Stimulated activated CD4-positive, alpha-beta T cell treated with anti-CD3 and anti-CD28 coated beads, Interleukin-2, amount 100 ng/mL, for 48 hours (primary cell): ENCODE measurements at places on chromosomes 7 and 10.

DNA sequence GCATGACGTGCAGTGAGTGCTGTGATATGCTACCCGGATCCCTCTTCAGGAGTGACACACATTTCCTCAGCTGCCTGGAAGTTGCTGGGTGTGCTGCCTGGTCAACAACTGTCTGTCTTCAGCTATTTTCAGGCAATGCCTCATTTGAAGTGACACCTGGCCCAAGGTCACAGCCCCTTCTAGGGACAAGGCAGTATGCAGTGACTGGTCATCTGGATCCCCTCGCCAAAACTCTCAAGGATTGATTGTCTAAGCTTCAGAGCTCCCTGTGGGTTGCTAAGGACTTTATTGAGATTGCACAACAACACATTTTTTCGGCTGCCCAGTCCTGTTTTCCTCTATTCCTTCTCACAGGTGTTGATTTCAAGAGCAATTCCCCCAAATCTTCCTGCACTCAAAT is 108.8 kb downstream of the GNAI1 start:
- DNase-seq, result no peak

GRCh38 chr10:132062116-132062515 is 3.6 kb upstream of the JAKMIP3 start:
- no peak for DNase-seq

DNA sequence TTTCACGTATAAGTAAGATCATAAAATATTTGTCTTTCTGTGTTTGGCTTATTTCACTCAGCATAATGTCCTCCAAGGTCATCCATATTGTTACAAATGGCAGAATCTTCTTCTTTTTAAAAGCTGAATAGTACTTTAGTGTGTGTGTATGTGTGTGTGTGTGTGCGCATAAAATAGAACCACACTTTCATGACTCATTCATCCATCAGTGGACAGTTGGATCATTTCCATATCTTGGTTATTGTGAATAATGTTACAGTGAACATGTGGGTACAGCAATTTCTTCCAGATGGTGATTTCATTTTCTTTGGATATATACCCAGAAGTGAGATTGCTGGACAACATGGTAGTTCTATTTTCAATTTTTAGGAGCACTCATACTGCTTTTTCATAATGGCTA is 622.4 kb downstream of the NRG3 start:
- no peak for DNase-seq

DNA sequence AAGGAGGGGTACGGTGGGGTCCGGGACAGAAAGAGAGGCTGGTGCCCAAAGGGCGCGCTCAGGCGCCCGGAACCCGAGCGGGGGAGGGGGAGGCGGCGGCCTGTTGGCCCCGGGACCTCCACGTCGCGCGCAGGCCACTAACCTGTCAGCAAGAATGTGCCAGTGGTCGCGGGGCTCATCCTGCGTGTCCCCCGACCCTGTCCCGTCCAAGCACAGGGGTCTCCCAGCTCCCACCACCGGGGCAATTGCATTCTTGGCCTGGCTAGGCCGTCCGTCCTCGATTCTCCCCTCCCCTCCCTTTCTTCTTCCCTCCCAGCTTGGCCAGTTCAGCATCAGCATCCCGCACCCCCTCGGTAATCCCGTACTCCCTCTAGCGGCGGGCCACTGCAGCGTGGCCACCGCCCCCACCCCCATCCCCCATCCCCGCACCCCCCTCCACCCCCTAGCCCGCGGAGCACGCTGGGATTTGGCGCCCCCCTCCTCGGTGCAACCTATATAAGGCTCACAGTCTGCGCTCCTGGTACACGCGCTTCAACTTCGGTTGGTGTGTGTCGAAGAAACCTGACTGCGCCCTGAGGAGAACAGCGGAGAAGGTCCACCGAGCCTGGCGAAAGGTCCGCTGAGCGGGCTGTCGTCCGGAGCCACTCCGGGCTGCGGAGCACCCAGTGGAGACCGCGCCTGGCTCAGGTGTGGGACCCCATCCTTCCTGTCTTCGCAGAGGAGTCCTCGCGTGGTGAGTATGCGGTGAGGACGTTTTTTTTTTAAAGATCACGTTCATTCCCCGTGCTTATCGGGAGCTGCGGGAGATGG is at the start of gene SGCE:
Gene SGCE (minus strand): TSS at position 286 of the 810 bp plus-strand sequence. CDS start 35 bp downstream, at position 251.
- DNase-seq, result peak; percentile 59

- DNase-seq, result no peak
These were observed 18.7 kb upstream of the PRKAG2 start for GRCh38 chr7:151895631-151896031.

GRCh38 chr7:98120559-98120958 is 13.9 kb downstream of the LMTK2 start:
- DNase-seq, result no peak

DNA sequence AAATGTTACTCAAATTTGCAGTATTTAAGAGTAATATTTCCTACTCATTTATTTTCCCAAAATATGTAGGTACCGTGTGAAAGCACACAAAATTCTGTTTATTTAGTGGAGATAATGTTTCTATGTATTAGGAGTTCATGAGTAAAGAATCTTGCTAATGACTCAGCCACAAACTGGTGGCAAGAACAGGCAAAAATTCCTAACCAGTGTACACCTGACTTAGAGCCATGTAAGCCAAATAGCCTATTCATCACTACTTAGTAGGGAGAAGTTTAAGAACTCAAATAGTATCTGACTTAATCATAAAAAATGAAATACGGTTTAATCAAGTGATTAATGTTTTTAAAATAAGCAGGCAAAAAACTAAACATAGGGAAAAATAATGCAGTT is 169.0 kb downstream of the SRPK2 start:
- DNase-seq, result no peak

GRCh38 chr10:112716924-112717413 is 233.1 kb upstream of the TCF7L2 start:
- no peak for DNase-seq

DNA sequence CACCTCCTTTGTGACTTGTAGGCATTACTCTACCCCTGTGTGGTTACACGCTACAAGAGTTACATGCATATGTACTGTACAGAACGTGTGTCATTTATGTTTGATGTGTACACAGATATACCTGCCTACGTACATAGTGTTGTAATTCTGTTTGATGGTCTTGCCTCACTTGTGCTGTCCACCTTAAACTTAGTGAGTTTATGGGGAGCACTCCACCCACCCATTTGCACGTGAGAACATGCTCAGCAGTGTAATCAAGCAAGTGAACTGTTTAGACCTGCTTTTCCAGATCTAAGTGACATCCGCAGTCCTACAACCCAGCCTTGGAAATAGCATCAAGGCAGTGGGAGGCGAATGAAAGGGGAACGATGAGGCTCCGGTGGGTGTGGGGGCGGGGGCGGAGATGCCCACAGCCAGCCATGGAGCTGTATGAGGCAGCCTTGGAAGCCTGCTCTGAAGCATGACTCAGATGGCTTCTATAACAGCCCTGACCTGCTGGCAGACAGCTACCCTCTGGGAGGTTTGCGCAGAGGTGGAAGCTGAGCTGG is 52.1 kb downstream of the SUFU start:
- no peak for DNase-seq

GRCh38 chr10:4347397-4347796 is 478.6 kb upstream of the AKR1E2 start:
- no peak for DNase-seq

- no peak for DNase-seq
These were observed 67.9 kb downstream of the OAT start for GRCh38 chr10:124350806-124351205.

GRCh38 chr10:114629824-114630730 is 28.0 kb downstream of the ABLIM1 start:
- DNase-seq, result no peak

- DNase-seq, result no peak
These were observed 154.1 kb upstream of the ADO start for GRCh38 chr10:62650411-62650810.

GRCh38 chr7:98575878-98576277 is 41.2 kb upstream of the NPTX2 start:
- DNase-seq, result no peak

DNA sequence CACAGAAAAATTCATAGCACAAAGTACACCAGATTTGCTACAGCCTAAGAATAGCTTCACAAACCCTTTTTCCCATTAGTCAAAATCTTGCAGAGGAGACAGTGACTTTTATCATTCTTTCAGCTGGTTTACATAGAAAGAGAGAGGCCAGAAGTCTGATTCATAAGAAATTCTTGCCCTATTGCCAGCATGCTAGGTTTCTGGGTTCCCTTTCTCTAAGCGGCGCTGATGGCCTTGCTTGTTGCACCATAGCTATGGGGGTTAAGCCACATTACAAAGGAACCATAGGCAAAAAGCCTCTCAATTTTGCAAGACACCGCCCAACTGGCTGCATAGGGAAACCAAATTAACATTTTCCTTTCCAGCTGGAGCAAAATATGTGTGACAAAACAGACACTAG is 87.4 kb downstream of the ZNF467 start:
- DNase-seq, result no peak

GRCh38 chr7:116542618-116543017 is 17.8 kb downstream of the CAV1 start:
- DNase-seq, result no peak

GRCh38 chr7:7884855-7885254 is 83.7 kb upstream of the GLCCI1 start:
- DNase-seq, result no peak
